AML-193 (cell line): ENCODE measurements at places on chromosomes 6 and 20.
A peak's percentile ranks its signal among the peaks of the same experiment; 100 is the strongest.

DNA sequence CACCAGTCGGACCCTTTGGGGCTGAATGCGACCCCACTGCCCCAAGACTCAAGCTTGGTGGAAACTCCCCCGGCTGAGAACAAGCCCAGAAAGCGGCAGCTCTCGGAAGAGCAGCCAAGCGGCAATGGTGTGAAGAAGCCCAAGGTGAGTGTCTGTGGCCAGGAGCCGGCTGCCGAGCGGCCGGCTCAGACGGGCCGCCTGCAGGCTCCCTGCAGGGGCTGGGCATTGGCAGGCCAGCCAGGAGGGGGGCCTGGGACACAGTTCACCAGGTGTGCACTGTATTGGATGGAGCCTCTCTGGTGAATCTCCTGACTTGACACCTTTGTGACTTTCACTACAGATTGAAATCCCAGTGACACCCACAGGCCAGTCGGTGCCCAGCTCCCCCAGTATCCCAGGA is 6.0 kb downstream of the PCIF1 start:
- no peak for DNase-seq

DNA sequence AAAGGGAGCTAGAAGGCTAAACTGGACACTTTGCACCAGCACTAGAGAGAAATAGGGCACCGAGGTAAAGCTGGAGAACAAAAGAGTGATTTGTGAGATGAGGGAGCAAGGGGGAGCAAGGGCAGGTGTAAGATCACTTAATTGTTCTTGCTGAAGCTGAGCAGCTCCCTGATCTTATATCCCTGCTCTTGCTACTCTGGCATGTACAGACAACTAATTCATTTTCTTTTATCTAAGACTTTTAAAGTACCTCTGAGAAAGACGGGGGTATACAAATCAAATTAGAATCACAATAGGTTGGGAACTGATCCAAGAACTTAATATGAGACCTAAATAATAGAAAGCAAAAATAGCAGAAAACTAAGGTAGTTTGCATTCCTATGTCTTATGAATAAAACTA is 381.7 kb upstream of the POU3F2 start:
- DNase-seq: no peak

DNA sequence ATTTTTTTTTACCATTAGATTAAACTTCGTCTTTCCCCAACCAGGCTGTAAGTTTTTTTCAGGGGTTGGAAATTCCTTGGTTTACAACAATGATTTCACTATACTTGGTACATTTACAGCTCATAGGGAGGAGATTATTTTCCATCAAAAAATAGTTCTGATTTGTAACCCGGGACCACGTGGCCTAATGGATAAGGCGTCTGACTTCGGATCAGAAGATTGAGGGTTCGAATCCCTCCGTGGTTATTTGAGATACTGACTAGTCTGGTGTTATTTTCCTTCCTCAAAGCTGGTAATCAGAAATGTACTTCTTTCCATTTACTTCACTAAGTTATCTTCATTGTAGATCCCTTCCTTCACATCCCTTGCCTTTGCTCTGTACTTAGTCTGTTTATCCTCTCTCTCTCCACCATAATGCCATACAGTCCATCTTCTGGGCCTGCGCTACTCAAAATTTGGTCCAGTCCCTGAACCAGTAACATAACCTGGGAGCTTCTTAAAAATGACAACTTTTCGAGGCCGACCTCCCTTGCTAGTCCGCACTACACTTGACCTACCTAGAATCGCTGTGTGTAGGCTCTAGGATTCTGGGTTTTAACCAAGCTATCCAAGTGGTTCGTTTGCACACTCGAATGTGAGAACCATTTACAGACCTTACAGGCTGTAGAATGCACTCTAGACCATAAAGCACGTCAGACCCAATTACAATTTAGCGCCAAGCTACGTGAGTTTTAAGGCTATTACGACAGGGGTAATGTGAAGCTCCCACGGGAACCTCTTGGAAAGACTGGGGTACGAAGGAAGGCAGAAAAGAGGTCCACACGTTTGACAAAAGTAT is 42.1 kb upstream of the BTN3A2 start:
- DNase-seq: peak; percentile 80

- DNase-seq: no peak
Measured at GRCh38 chr6:11921017-11921438, 91.1 kb upstream of the HIVEP1 start.

DNA sequence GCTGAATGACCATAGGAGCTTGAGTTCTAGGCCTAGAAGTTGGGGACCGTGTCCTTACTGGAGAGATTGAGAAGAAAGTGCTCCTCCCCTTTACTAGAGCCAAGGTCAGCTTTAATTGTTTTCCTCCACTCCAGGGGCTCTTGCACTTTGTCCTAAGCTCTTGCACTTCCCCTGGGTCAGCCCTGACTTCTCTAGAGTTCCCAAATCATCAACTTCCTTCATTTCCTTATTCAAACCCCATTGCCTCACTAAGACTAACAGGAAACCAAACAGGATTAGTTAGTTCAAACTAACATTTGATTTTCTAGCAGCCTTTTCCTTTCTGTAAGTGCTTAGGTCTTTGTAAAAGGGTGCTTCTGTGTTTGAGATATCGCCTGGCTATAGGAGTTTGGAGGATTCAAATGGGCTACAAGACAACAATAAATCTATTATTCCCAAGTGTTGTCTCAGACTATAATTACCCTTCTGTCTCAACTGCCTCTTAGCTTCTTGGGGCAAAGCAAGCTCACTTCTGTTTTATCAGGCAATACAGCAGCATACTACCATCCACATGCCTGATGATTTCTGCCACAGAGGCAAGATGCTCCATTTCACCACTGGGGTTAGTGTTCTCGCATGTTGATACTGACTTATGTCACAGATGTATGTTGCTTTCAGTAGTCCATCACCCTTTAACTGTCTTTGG is 12.8 kb upstream of the DTNBP1 start:
- peak; percentile 43 for DNase-seq

DNA sequence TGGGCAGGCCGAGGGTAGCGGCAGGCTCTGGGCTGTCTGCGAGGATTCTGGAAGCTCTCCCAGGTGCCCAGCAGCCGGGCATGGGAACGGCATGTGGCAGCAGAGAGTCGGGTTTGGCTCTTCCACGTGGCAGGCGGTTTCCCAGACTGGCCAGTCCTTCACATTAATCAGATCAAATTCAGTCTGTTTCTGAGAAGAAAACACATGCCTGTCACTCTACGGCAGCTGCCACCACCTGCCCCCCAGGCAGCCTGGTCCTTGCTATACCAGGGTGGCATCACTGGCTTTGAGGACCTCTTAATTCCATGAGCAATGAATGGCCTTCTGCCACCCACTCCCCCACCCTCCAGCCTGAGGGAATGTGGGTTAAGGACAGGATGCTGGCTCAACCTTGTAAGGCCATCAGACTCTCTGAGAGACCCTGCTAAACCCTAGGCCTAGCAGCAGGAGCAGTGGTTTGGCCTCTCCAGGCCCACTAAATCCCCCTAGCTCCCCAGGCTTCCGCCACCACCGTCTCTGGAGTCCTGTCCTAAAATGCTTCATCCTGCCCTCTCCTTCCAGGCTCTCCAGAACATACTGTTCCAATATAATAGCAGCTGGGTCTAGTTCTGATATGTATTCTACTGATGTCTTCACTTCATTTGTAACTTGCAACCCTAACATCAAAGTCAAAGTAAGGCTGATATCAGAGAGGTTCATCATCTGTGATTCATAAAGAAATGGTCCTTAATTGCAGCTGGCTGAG is 47.8 kb downstream of the PLCG1 start:
- DNase-seq: no peak

DNA sequence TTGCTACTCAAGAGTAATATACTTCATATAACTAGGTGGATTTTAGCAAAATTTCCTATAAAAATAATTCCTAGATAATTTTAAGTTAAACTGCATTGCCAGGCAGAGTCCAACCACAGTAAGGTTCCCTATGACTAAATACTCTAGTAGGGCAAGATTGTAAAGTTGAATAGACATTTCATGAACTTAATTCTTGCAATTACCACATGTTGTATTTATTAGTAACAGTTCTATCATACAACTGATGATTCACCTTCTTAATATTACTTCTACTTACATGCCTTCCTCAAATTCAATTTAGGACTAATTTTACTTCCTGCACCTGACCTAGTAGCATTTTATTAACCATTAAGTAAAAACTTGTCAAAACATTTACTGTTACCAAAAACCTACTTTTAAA is 266.7 kb upstream of the THEMIS start:
- no peak for DNase-seq

DNA sequence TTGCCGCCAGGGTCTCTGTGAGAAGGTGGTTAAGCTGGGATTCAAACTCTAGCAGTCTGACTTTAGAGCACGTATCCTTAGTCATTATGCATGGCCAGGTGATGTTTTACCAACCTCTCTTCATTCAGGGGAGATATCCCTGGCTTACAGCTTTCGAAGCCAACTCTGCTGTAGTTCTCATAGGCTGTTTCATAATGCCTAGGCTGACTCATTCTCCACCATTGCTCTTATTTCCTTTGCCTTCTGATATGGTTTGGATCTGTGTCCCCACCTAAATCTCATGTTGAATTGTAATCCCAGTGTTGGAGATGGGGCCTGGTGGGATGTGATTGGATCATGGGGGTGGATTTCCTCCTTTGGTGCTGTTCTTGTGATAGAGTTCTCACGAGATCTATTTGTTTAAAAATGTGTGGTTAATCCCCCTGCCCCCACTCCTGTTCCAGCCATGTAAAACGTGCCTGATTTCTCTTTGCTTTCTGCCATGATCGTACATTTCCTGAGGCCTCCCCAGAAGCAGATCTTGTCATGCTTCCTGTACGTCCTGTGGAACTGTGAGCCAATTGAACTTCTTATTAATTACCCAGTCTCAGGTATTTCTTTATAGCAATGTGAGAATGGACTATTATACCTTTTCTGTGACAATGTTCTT is 94.6 kb upstream of the MAN1A1 start:
- no peak for DNase-seq

DNA sequence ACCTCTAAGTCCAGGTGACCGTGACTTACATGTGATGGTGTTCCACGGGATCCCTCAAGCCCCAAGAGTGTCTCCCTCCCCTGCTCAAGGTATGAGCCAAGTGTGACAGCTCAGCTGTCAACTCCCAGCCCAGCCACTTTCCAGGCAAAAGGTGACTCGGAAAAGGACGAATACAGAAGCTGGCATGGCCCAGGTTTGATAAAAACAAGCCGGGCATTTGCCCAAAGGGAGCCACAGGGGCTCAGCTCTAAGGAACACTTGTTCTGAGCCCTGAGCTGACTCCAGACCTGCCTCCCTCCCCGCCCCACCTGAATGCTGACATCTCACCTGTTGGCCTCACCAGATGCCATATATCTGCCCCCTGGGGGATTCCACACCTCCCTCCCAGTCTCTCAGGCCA is 43.0 kb upstream of the BPIFA2 start:
- no peak for DNase-seq

DNA sequence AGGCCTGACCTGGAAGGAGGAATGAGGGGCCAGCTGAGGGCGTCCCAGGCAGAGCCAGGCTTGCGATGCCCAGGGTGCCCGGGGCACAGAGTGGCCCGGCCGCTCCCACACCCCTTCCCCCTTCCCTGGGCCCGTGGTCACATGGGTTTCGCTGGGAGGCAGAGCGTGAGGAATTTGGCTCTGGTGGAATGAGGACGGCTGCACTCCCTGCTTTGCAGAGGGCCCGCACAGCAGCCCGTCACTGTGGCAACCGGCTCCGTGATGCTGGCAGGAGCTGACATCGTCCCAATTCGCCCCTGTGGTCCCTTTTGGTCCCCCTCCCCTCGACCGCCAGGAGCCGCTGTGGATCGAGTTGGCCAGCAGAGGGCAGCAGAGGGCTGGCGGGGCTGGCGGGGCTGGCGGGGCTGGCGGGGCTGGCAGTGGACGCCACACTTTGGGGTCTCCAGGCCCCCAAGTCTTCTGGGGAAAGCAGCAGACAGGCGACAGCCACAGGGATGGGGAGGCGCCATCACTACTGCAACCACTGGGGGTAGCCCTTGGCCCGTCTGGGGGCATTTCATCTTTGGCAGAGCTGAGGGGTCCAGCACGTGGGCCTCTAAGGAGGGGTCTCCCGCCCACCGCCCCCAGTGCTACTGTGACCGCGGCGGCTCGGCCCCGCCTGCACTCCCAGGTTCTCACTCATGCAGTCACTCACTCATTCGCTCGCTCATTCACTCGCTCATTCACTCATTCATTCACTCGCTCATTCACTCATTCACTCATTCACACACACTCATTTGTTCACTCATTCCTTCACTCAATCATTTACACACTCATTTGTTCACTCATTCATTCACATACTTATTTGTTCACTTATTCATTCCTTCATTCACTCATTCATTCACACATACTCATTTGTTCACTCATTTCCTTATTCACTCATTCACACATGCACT is 49.7 kb upstream of the BHLHE23 start:
- DNase-seq: no peak

DNA sequence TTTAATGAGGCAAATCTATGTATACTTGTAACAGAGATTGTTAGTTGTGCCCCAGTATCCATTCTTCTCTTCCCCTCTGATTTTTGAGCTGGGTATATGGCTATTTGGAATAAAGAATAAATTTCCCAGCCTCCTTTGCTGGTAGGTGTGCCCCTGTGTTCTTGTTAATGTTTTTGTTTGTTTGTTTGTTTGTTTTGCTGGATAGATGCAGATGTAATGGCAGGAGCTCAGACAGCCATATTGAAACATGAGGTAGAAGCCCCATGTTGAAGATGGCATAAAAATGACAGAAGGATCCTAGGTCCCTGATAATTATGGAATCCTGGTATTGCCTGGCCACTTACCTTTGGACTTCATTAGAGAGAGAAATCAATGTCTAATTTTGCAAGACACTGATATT is 19.9 kb upstream of the FKBP5 start:
- no peak for DNase-seq

- DNase-seq: no peak
Measured at GRCh38 chr6:128667339-128667858, 147.0 kb upstream of the PTPRK start.
